ENCODE measurements at places on chromosomes 16 and 17.

DNA sequence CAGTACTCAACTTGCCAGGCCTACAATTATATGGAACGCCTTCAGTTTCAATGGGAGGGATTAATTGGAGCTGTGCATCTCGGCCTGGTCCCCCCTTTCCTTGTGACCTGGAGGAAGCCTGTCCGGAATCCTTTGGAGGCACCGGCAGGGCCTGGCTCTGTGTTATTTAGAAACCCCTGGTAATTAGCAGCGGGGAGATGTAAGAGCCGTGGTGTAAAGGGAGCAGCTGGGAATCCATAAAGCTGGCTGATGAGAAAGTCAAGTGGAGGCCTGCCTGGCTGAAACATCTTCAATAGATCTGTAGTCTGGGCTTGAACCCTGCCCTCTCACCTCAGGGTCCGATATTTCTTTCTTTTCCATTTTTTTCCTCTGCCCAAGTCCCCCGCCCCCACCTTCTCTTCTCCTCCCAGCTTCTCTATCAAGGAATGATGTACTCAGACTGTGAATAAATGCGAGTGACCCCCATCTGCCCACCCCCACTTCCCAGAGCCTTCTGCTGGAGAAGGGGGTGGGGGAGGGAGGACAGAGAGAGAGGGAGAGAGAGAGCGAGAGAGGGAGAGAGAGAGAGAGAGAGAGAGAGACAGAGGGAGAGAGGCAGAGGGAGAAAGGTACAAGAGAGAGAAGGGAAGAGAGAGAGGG lies 495.5 kb upstream of the ZFHX3 start:
- no peak for DNase-seq

DNA sequence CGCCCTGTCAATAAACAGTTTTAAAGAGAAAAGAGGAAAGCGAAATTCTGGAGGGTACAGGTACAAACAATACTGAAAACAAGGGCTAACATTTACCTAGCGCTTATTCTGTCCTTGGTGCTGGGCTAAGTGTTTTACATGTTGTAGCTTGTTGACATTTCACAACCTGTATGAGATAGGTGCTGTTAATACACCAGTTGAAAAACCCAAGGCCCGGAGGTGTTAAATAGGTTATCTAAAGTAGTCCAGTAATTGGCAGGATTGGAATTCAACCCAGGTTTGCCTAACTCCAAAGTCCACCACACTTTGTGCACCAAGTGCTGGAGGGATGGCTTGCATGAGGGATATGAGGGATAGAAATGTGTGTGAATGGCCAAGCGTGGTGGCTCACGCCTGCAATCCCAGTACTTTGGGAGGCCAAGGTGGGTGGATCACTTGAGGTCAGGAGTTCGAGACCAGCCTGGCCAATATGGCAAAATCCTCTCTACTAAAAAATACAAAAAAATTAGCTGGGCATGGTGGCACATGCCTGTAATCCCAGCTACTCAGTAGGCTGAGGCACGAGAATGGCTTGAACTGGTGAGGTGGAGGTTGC lies 2.9 kb downstream of the ATP6V0D1 start:
- no peak for DNase-seq

DNA sequence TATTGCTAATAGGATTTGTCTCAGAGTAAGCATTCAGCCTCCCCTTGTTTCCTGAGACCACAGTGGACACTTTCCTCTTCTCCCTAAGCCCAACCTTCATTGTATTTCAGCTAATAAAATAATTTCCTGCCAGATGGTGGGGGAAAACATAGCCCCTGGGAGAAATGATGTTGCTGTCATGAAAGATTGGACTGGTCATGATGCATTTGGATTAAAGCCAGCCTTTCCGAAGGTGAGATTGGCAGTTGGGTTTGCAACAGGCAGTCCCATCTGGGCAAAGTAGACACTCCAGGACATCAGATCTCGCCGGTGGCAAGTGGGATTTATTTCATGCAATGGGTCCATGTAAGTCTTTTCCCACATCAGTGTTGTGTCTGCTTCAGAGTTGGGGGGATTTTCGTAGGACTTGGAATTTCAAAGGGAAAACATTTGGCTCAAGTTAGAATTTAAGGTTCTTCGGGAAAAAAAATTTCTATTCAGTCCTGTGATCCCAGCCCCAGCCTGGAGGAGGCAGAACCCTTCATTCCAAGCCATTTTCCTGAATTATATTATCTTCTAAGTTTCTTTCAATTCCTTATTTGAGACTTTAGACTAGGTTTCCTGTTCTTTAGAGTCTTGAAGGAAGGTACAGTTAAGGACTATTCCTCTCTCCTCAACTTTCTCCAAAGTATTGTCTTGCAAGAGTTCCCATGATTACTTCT lies 391.7 kb downstream of the XYLT1 start:
- no peak for DNase-seq

DNA sequence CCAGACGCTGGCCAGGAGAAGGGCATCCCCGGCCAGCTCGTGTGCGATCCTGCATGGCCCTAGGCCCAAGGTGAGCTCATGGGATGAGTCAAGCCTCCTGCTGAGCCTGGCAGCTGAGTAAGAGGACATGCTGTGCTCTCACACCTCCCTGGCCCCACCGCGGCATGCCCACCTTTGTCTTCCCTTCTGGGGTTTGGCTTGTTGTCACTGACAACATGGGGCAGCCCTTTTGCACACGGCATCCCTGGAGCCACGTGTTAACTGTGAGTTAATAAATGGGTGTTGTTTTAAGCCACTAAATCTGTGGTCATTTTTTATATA lies 8.9 kb upstream of the TNS4 start:
- DNase-seq: no peak

DNA sequence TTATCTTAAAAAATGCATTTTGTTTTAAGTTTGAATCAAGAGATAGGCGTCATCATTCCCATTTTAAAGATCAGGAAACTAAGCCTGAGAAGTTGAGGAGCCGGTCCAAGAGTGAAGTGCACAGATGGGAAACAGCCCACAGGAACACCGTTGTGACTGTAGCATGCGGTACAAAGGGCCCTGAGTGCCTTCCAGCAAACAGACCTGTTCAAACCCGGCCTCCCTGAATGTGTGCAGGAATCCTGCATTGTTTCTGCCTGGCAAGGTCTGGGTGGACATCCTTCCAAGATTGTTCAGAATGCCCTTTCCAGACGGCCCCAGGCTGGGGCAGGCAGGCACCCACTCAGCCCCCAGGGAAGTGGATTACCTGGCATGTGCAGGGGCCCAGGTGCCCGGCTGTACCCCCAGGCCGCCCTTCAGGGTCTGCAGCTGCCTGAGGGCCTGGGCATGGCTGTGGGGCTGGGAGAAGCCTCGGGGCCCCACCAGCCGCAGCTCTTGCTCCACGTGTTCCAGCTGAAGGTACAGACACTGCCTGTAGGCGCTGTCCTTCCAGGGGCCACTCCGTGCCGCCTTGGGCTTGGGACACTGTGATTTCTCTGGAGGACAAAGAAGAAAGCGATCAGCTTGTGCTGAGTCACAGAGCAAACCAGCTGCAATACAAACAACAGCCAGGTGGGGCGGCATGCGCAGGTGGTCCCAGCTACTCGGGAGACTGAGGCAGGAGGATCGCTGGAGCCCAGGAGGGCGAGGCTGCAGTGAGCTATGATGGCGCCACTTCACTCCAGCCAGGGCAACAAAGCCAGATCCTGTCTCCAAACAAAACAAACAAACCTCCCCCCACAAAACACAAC lies 45.0 kb upstream of the GCSH start:
- no peak for DNase-seq

- DNase-seq: no peak
Observed at GRCh38 chr17:8076502-8077266, 10.8 kb downstream of the ALOX12B start.

DNA sequence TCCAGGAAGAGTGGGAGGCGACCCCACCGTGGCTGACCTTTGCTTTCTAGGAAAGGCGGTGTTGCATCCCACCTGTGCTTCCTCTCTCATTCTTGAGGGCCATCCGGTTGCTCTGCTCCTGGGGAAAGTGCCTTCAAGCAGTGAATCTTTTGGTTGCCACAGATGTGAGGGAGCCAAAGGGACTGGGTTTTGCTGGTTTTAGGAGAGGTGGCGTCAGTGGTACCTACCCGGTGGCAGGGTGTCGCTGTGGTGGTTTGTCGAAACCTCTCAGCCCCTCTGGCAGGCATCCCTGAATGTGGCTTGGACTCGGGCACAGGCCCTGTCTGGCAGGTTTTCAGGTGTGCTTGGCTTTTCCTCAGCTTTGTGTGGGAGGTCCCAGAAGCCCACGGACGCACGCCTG lies 611.5 kb downstream of the KCNJ18 start:
- DNase-seq: no peak

DNA sequence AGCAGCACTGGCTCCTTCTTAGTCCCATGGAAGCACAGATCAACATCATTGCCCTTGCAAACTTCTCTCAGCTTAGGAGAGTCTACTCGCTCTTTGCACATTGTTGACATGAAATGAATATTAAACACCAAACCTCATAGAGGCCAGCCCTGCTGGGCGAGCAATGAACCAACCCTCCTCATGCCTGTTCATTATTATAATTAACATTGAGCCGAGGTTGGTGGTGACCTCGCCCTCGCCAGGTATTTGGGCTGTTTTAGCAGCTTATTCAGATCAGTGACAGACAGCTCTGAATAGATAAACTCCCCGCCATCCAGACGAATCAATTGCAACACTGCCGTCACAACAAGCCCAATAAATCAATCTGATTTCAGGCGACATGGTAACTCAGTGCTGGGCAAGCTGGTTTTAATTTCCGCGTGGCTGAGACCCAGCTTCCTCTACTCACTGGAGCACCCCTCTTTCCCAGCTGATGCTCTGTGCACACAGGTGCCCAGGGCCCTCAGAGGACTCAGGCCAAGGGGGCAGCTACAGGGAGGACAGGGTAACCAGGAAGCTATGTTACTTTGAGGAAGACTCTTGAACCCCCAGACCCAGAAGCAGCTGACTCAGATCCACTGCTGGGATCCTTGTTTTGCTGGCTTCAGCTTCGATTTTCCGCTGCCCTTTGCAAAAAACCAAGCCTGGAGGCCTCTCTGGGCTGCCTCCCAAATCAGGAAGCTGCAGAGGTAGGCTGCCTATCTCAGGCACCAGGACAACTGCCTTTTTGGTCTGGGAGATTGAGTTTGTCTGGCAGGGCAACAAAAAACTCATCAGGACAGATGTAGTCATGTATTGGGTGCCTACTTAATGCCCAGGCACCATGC lies 10.7 kb upstream of the SEZ6 start:
- DNase-seq: no peak

DNA sequence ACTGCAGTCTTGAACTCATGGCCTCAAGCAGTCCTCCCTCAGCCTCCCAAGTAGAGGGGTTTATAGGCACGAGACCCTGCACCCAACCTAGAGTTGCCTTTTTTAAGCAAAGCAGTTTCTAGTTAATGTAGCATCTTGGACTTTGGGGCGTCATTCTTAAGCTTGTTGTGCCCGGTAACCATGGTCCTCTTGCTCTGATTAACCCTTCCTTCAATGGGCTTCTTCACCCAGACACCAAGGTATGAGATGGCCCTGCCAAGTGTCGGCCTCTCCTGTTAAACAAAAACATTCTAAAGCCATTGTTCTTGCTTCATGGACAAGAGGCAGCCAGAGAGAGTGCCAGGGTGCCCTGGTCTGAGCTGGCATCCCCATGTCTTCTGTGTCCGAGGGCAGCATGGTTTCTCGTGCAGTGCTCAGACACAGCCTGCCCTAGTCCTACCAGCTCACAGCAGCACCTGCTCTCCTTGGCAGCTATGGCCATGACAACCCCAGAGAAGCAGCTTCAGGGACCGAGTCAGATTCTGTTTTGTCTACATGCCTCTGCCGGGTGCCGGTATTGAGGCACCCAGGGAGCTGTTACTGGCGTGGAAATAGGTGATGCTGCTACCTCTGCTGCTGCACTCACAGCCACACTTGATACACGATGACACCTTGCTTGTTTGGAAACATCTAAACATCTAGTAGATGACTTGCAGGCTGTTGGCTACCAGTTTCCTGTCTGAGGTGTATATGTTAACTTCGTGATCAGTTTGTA lies 3.3 kb downstream of the RPL13 start:
- DNase-seq: no peak

- DNase-seq: no peak
Observed at GRCh38 chr17:57685499-57686132, 59.5 kb downstream of the CCDC182 start.

GRCh38 chr16:13919330-13919682 lies 648 bp upstream of the ERCC4 start:
- DNase-seq: peak; percentile 47

DNA sequence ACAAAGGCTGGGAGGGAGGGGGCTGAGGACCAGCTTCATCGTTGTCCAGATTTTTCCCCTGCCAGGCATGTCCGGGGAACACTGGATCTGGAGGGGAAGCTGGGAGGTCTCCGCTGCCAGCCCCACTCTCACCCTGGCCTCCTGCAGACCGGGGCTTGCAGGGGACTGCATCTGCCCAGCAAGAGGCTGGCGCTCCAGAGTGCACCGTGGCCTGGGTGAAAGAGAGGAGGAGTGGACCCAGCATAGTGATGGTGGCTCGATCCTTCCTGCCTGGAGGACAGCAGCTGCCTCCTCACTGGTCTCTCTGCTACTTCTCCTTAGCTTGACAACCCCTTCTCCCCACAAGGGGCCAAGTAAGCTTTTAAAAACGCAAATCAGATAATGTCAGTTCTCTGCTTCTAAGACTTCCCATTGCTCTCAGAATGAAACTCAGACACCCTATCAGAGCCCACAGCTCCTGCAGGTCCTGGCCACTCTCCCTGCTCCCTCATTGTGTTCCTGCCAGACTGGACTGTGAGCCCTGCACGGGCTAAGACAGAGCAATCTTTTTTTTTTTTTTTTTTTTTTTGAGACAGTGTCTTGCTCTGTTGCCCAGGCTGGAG lies 15.0 kb downstream of the CPNE2 start:
- DNase-seq: no peak

DNA sequence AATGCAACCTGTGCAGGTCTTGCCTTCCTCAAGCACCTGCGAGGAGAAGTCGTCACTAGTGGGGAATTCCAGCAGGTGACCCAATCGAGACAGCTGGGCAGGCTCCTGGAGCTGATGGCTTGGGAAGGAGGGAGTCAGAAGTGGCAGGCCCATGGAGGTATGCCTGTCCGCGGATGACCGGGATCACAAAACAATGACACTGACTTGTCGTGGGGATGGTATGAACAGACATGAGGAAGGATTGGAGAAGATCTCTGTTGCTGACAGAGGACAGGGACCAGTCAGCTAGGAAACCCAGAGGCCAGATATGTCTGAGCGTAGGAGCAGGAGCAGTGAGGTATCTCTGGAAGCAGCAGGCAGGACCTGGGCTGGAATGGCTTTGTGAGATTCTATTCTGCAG lies 233.3 kb downstream of the SOX9 start:
- DNase-seq: no peak

- DNase-seq: no peak
Observed at GRCh38 chr17:647324-648197, 67.1 kb downstream of the VPS53 start.

All from GM03348 (cell line).